ENCODE measurements at places on chromosomes 3 and 15.

- no peak for DNase-seq
Measured at GRCh38 chr3:167469381-167469780, 4.5 kb downstream of the SERPINI2 start.

DNA sequence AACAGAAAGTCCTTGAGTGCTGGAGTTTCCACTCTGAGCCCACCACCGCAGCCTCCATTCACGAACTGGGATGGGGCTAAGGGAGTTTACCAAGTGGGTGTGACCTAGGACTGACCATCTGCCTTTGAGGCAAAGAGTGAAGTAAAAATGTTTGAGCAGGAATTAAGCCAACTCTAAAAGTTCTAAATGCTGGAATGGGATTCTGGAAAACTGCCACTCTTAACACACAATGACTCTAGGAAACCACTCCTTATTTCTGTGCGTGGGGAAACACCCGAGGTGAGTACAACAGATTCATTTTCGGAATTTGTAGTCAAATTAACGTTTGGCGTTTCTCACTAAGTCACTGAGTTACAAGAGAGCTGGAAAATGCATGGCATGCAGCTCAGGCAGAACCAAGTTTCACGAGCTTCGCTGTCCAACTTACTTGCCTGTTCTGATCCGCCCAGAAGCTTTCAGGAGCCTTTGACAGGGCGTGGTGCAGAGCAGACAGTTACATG is 31.6 kb downstream of the ISL2 start:
- DNase-seq = no peak

GRCh38 chr3:15974647-15975046 is 176.9 kb upstream of the ANKRD28 start:
- DNase-seq = no peak

- no peak for DNase-seq
Measured at GRCh38 chr3:47016934-47017435, 37.5 kb downstream of the NBEAL2 start.

GRCh38 chr15:86392874-86393273 is 313.2 kb downstream of the AGBL1 start:
- no peak for DNase-seq

DNA sequence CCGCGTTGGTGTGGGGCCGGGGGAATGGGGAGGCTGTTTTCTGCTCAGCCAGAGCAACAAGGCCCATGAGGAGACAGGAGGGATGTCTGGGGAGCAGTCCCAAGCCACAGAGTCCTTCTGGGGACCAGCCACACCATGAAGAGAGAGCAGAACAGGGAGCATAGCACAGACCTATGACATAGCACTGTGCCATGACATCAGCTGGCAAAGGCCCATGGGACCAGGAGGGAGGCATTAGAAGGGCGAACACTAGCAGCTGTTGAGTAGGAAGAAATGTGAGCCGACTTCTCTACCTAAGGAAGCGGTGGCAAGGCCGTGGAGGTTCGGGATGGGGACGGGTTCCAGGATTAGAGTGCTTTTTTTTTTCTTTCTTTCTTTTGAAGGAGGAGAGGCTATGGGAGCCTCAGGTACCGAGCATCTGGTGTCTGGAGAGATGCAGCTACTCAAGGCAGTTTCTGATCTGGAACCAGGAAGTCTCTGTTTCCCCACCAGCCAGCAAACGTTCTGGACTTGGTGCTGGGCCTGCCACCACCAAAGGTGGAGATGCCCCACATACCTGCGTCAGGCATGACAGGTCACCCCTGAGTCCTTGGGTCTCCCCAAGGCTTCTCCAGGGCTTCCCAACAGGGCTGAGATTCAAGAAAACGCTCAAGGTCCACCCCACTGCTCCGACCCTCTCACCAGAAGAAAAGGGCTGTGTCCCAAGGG is 77.3 kb upstream of the CGNL1 start:
- no peak for DNase-seq

- no peak for DNase-seq
Measured at GRCh38 chr3:32630266-32630665, 54.7 kb upstream of the CNOT10 start.

DNA sequence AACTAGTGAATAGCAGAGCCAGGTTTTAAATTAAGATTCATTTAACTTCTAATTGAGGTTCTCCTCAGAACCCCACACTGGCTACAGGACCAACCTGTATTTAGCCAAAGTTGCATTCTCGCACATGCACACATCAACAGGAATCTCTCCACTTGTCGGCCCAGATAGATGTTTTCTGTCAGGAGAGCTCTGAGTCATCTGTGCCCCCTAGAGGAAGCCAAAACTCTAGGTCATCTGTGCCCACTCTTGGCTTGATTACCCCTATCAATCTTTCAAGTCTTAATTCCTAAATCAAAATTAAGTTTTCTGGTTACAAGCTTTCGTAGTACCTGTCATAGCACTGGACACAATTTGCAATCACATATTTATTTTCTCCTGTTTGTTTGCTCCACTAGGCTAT is 104.9 kb upstream of the EOMES start:
- DNase-seq = no peak

- DNase-seq = no peak
Measured at GRCh38 chr15:42065033-42065432, 29.3 kb downstream of the PLA2G4D start.

GRCh38 chr3:20878691-20879090 is 692.7 kb upstream of the SGO1 start:
- no peak for DNase-seq

GRCh38 chr15:51869060-51869421 is 39.6 kb downstream of the TMOD3 start:
- DNase-seq = no peak

GRCh38 chr3:20056725-20057611 is 16.7 kb downstream of the KAT2B start:
- DNase-seq = no peak

DNA sequence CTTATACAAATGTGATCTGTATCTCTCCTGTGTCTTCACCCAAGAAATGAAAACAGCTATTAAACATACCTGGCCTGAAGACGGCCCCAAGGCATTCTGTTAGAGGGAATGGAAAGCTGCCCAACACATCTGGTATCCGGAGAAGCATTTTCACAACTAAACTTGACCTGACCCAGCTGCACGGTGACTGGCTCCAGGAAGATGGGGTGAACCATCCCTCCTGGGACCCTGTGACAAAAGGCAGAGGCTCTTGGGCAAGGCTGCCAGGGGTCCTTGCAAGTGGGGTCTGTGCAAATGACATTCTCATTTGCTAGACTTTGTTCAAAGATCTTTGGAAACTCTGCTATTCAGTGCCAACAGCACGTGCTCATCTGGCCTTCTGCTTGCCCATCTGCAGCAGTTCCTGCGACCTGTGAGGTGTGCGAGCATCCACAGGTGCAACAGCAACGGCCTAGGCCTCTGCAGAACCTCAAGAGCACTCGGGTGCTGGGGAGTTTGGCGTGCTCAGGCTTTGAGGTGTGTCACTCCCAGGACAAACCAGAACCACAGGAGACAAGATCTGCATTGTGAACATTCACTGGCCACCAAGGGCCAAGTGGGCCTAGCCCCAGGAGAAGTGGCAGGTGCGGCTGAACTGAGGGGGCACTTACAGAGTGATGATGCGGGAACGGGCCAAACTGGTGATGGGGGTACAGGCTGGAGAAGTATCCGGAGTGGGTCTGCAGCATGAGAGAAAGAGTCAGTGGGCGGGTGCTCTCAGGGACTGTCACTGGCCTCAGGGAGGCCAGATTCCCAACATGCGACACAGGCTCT is 71.8 kb downstream of the SENP2 start:
- DNase-seq = no peak

DNA sequence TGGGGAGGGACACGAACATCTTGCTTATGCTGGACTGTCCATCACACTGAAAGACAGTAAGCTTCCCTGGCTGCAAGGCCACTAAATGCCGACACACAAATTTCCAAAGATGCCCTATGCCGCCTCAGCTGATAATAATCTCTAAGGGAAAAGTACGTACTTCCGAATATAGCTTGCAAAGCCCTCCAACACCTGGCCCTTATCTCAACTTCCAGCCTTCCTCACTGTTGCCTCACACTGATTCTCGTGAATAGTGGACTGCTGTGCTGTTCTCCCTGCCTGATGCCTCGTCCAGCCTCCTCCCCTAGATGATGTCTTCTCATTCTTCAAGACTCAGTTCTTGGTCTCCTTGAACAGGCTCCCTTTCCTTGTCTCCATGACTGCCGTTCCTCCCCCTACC is 72.3 kb downstream of the CD47 start:
- no peak for DNase-seq

GRCh38 chr3:129007792-129008191 is 6.7 kb downstream of the EFCC1 start:
- DNase-seq = no peak

GRCh38 chr15:65942436-65942835 is 73.1 kb downstream of the RAB11A start:
- DNase-seq = no peak

- DNase-seq = no peak
Measured at GRCh38 chr3:163671201-163671600, 1407.1 kb downstream of the SI start.

DNA sequence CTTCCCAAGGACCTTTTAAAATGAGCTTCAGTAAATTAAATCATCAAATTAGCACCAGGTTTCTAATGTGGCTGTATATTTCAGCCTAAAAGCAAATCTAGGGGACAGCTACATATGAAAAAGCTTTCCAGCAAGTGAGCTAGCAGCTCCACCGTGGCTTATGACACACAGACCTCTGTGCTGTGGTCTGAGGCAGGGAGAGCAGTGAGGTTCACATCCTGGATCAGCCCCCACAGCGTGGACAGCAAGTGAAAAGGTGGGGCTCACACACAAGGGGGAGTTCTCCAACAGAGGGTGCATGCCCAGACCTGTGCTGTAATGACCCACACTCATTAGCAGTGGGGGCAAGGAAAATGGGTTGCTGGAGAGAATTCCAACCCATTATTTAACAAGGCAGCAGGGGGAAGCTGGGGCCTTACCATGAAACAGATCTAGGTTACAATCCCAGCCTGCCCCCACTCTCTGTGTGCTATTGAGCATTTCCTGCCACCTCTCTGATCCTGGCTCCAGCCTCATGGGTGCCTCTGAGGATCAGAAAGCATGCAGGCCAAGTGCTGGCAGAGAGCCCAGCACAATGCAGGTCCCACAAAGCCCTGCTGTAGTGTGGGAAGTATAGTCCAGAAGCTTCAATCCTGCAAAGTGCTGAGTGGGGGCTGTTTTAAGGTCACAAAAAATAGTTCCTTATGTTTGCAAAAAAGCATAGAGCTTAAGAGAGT is 48.2 kb downstream of the RASGRF1 start:
- DNase-seq = no peak

GRCh38 chr3:113147681-113148261 is 63.6 kb upstream of the BOC start:
- DNase-seq = no peak

DNA sequence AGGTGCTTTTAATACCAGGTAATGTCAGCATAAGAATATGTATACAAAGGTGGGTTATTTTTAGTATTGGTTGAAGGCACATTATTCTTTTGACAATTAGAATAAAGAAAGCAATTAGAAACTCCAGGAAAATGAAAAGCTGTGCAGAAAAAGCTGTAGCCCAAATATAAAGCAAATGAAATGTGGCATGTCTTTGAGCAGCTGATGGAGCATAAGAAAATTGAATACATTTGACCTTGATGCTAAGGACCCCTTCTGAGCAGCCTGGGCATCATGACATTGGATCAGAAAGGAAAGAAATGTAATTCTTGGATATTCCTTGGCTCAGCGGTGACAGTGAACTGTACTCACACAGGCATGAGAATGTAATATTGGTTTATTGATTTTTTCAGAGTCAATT is 8.0 kb upstream of the ISLR start:
- DNase-seq = no peak

DNA sequence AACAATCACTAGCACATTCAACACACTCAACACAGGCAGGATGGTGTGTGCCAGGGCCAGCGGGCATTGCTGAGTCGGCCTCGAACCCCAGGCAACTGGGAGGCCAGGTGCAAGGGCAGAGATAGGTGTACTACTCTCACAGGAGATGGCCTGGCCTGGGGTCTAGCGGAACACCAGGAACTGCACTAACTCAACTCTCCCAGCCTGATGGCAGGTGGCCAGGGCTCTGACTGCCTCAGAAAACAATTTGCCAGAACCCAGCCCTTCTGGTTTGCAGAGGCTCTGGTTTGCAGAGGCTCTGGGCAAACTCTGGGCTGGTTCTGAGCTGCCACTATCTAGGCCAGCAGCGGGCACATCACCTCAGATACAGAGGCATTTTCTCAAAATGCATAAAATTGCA is 229.2 kb upstream of the CHRNA7 start:
- DNase-seq = no peak

GRCh38 chr15:62821384-62822131 is 221.0 kb upstream of the TPM1 start:
- DNase-seq = no peak

- DNase-seq = no peak
Measured at GRCh38 chr3:9040996-9041395, 77.7 kb upstream of the RAD18 start.

DNA sequence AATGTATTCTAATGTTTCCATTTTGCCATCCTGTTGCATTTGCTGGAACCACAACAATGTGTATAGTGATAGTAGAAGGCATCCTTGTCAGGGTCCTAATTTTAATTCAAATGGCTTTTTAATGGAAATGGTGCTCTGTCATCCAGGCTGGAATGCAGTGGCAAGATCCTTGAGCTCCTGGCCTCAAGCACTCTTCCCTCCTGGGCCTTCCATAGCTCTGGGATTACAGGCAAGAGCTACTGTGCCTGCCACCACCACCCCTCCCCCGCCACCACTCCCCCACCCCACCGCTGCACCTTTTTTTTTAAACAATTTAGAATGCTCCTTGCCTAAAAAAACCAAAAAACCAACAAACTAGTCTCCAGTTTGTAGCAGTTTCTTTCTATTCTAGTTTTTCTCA is 15.2 kb upstream of the IQCF6 start:
- DNase-seq = no peak

DNA sequence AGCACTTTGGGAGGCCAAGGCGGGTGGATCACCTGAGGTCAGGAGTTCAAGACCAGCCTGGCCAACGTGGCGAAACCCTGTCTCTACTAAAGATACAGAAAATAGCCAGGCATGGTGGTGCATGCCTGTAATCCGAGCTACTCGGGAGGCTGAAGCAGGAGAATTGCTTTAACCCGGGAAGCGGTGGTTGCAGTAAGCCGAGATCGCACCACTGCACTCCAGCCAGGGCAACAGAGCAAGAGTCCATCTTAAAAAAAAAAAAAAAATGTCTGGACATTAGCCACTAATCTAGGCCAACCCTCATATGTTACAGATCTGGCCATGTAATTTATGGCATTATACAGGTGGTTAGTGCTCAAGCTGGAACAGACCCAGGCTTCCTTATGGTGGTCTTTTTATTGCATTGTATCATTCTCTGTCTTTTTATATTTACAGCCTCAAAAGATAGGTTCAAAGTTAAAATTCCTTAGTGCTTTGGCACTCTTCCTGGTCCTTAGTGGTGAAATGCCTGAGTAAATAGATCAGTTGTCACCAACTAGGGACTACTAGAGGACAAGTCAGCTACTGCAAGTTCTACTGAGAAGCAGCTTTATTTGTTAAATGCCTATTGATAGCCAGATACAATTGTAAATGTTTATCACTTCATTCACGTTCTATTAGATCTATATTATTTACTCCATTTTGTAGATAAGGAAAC is 16.0 kb downstream of the STARD9 start:
- no peak for DNase-seq

- peak; percentile 66 for DNase-seq
Measured at GRCh38 chr3:113947372-113948014, at the start of gene ZDHHC23. ZDHHC23 (plus strand) TSS chr3:113948013; CDS start chr3:113948803, 790 bp downstream.

- DNase-seq = no peak
Measured at GRCh38 chr3:17518189-17519059, 224.0 kb downstream of the TBC1D5 start.
